ENCODE measurements at places on chromosomes 5 and 9.

DNA sequence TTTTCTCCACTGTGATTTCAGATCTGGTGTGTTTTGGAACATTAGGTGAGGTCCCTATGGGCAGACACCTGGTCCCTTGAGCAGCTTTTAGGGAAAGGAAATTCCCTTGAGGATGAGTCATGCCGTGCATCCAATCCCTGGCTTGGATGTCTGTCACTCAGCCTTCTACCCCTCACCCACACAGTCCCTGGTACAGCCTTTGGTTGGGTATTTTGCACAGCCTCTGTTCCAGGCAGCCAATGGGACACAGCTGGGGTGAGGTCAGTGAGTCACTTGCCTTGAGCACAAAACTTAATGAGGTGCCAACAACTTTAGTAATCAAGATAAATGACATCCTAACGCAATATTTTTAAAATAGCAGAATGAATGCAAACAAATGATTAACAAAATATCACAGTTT is 22.7 kb upstream of the SVEP1 start:
- DNase-seq, result no peak

DNA sequence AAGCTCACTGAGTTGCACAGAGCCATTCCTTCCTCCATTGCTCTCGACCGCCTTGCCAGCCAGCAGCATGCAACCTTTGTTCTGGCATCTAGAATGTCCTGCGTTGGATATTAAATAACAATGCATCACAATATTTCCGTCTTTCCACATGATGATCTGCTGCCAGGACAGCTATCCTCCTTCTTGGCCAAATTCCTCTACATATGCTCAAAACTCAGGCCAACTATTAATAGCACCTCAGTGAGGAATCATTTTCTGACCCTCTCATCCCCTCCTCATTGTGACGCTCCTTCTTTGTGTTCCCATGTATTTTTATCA is 128.6 kb downstream of the MYO10 start:
- DNase-seq, result no peak

- DNase-seq, result no peak
These were observed 465.7 kb upstream of the DMAC1 start for GRCh38 chr9:8265281-8265680.

DNA sequence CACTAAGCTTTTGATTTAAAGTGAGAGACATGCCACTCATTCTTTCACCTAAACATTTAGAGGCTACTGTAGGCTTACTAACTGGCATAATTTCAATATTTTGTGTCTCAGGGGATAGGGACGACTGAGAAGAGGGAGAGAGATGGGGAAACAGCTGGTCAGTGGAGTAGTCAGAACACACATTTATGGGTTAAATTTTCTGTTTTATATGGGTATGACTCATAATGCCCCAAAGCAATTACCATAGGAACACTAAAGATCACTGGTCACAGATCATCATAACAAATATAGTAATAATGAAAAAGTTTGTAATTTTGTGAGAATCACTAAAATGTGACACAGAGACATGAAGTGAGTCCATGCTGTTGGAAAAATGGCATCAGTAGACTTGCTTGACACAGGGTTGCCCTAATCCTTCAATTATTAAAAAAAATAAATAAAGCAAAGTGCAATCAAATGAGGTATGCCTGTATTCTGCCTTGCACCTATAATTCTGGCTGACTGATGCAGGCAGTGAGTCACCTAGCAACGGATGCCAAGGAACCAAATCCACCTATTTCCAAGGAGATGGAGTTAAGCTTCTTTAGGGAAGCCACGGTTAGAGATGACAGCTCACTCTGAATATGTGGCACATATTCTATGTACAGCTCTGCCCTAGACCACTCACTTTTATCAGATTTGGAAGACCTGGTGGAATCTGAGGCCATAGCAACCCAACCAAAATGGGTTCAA is 166.1 kb downstream of the MARCHF11 start:
- no peak for DNase-seq

DNA sequence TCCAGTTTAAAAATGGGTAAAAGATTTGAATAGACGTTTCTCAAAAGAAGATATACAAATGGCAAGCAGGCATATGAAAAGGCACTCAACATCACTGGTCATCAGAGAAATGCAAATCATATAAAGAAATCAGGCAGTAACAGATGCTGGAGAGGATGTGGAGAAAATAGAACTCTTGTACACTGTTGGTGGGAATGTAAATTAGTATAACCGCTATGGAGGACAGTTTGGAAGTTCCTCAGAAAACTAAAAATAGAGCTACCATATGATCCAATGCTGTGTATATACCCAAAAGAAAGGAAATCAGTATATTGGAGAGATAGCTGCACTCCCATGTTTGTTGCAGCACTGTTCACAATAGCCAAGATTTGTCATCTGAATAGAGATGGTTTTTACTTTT is 42.7 kb downstream of the SLC12A2 start:
- DNase-seq, result no peak

DNA sequence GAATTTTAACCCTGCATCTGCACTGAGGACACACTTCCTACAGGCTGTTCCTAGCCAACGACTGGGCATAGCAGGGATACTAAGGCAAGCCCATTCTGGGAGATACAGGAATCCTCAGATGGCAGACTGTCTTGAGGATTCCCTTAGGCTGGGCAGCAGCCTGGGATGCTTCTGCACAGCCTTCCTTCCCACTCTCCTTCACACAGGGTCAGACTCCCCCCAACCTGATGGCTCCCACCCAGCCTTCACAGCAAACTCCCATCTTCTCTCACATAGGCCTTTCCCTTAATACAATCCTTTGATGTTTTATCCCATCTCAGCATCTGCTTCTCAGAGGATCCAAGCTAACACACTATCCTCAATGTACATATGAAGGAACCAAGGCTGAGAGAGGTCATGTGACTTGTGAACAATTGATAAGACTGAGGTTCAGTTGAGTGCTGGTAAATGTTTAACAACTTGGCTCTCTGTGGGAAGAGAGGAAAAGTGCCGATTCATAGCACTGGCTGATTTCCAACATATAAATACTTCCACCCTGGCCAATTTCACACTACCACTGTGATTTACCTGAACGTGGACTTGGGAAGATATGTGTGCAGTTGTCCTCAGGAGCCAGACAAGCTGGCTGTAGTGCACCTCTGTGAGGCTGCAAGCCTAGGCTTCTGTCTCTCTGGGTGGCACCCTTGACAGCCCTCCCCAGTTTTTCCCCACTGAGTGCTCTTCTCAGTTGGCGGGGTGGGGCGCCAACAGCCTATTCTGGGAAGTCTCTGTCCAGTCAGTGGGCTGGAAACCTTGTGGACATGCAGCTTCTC is 120.2 kb upstream of the TRIM32 start:
- DNase-seq, result no peak

GRCh38 chr5:9776525-9776924 is 146.4 kb upstream of the TAS2R1 start:
- DNase-seq, result no peak

DNA sequence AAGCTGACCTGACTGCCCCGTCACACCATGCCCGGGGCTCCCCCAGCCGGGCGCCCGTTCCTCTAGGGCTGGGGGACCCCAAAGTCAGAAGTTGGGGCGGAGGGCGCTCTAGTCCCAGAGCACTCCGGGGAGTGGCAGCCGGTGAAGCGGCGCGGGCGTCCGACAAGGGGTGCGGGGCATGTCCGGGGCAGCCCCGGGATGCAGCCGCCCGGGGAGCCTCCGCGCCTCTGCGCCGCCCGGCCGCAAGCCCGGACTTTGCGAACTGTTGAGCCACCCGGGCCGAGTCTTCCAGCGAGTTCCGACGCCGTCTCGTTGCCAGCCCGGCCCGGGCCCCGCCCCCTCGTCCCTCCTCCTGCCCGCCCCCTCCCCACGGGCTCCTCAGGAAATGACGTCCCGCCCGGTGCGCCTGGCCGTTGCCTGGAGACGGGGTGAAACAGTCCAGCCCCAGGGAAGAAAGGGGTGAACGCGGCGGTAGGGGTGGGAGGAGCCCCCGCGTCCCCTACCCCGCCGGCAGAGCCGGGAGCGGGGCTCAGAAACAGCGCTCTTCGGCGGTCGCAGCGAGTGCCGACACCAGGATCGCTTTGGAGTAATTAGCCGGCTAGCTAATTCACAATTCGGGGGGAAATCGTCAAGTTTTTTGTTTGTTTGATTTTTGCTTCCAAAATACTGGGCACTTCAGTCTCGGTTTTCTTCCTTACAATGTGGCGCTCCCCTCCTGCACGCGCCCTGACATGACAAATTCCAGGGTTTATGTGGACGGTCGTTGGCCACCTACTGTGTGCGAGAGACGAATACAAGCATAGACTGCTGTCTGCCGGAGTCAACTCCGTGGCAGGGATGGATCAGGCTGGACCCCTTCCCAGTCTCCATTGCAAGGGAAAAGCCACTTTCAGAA is at the start of gene WHRN:
TSS of gene WHRN (minus strand) at position 287 of the 895 bp plus-strand sequence. CDS start 672 bp downstream, outside the sequence.
- peak; percentile 94 for DNase-seq

GRCh38 chr9:22208846-22209585 is 199.9 kb upstream of the CDKN2B start:
- DNase-seq, result peak; percentile 30

- no peak for DNase-seq
These were observed 99.9 kb downstream of the KLF4 start for GRCh38 chr9:107389617-107390071.

GRCh38 chr5:157541447-157542118 is 34.0 kb downstream of the ADAM19 start:
- no peak for DNase-seq

- peak; percentile 51 for DNase-seq
These were observed 16.4 kb upstream of the PDCD1LG2 start for GRCh38 chr9:5493679-5494511.

DNA sequence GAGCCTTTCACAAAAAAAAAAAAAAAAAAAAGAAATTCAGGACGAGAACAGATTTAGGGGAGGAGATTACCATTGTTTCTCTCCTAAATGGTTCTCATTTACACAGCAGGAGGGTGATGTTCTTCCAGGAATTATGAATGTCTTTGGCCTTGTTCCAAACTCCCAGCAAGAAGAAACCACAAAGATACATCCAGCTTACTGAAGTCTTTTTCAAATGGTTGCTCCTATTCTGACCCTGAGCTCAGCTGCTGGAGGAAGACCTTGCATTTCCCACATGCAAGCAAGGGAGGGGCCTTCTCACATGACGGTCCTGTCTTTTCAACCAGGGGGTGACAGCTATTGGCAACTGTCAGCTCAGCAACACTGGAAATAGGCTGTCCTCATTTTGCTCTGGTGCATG is 203.0 kb upstream of the VLDLR start:
- no peak for DNase-seq

GRCh38 chr5:7705261-7705660 is 145.7 kb downstream of the CFAP90 start:
- no peak for DNase-seq

DNA sequence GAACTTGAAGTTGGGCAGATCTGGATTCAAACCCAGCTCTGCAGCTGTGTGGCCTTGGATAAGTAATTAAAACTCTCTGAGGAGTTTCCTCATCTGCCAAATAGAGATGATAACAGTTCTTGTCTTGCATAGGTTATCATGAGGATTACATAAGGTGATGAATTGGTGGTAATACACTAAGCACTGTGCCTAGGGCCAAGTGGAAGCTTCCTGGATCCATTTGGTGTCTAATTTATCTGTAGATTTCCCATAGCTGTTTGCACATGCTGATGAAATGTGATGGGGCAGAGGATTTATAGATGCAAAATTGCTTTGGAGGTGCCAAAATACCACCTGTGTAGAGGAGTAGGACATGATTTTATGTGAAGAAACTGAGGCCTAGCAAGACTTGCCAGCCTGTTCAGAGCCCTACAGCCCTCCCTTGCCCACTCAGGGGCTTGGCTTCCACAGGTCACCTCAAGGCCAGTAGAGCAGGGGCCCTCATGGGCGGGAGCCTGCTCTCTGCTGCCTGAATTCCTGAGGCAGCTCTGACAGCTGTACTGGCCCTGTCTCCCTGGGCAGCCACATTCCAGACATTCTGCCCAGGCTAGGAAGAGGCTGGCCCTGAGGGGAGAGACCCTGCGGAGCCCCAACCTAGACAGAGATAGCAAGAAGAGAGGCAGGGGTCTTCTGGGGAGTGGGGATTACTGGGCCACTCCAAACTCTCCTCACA is 5.9 kb upstream of the FAT2 start:
- DNase-seq, result no peak

- no peak for DNase-seq
These were observed 57.4 kb downstream of the LHFPL2 start for GRCh38 chr5:78591138-78591612.

GRCh38 chr5:124252191-124252638 is 494.2 kb downstream of the ZNF608 start:
- DNase-seq, result no peak

DNA sequence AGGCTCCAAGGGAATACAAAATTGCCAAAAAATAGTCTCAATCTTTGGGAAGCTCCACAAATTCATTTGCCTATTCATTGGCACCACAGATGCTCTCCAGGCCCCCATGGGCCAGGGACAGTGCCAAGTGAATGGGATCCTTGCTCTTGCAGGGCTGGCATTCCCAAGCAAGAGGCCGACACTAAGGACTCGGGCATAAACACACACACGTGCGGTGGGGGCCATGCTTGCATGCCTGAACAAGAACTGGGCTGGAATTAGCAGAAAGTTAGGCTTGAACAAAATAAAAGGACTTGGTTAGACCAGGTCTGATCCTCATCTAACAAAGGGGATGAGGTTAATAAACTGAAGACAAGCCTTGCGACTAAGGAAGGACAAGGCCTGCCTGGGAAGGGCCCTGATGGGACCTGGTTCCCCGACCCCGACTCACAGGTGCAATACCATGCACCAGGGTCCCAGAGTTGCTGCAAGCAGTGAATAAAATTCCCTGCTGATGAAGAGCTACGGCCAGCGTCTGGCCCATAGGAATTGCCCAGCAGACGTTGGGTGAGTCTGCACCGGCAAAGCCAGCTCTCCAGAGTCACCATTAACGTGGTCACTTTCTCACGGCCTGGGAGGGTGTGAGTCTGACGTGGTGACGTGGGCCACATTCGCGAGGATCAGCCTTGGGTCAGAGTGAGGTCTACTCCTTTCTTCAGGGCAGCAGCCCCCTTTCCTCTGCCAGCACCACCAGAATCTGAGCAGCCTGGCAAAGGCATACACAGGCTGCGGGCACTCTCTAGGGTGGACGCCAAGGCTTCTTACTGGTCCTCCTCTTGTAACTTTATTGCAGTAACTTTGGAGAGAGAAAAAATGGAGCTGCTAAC is 77.4 kb upstream of the FCN1 start:
- DNase-seq, result no peak

GRCh38 chr5:119095611-119096010 is 24.7 kb downstream of the DMXL1 start:
- no peak for DNase-seq

GRCh38 chr9:120768886-120769285 is 24.3 kb downstream of the FBXW2 start:
- DNase-seq, result no peak

DNA sequence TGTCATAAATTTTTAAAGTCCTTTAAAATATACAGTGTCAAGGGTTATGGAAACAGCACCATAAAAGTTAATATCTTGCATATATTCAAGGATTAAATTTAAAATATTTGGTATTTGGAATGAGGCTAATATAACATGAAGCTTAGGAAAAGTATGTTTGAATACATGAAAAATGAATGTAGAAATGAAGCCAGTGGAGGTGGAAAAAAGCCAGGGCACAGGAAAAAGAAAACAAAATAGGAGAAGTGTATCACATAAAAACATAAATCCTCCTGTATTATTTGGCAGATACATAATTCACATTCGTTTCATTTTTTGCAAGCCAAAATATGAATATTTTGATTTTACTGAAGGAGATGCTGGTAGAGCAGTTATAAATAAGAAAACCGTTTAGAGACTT is 587.0 kb upstream of the ZNF608 start:
- no peak for DNase-seq

- no peak for DNase-seq
These were observed 20.4 kb downstream of the ACO1 start for GRCh38 chr9:32404856-32405255.

- DNase-seq, result peak; percentile 73
These were observed at the start of gene UNC5A for GRCh38 chr5:176810081-176810597. UNC5A (plus strand) TSS chr5:176810559; CDS start chr5:176810751, 192 bp downstream.

GRCh38 chr5:77175231-77175630 is 35.2 kb upstream of the PDE8B start:
- no peak for DNase-seq

Measured in stimulated activated CD4-positive, alpha-beta T cell treated with anti-CD3 and anti-CD28 coated beads, Interleukin-15, amount 100 ng/mL, for 24 hours (primary cell).